ENCODE measurements at places on chromosomes 3 and 15. TPM values are rescaled to one million over a fixed set of nuclear protein-coding genes. Genes with fewer than 3 reads are reported as not detected.

Gene WDR5B
- 5.8 TPM for total RNA-seq

Gene EXD1
- not detected for total RNA-seq

Gene ATP8B4
- total RNA-seq: 6.8 TPM

Gene SPSB4
- not detected for total RNA-seq

Gene FEZF2
- total RNA-seq: not detected

Gene RPP14
- 15.4 TPM for total RNA-seq

Gene SCAANT1
- not detected for total RNA-seq

Gene NGLY1
- total RNA-seq: 57.5 TPM

Gene ALCAM
- total RNA-seq: 3.8 TPM

Gene PLD1
- 0.50 TPM for total RNA-seq

Gene DYNLT2B
- total RNA-seq: 23.0 TPM

DNA sequence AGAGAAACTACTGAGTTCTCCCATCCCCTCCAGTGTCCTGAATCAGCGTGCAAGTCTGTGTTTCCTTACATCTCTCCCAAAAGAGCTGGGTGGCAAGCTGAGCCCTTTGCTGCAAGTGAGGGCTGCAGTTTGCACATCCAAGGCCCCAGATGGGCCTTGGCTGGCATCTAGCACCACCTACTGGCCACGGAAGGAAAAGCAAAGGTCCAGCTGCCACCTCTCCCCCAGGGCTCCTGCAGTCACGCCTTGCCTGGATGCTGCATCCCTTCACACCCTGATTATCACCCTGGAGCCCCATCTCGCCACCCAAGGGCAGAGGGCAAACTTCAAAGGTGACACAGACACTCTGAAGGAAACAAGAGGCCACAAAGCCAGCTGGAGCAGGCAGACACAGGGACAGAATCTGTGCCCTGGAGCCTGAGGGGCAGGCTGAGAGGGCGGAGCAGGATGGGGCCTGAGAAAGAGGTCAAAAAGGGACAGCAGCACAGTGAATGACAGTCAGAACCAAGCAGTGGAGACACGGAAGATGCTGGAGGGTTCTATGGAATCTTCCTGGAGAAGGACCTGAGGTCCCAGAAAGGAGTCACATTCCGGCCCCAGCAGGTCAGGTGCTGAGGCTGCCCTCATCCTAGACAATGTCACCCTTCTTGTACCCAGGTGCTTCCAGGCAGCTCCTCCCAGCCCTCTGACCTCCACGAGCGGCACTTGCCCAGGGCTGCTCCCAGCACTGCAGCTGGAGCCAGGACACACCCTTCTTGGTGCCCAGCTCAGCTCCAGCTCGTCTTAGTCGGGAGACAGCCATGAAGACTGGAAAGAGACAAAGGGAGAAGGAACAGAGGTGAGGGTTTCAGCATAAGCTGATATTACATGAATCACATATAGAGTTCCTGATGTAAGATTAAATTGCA is 18.3 kb upstream of the NTRK3 start:
- DNase-seq: peak; percentile 64

DNA sequence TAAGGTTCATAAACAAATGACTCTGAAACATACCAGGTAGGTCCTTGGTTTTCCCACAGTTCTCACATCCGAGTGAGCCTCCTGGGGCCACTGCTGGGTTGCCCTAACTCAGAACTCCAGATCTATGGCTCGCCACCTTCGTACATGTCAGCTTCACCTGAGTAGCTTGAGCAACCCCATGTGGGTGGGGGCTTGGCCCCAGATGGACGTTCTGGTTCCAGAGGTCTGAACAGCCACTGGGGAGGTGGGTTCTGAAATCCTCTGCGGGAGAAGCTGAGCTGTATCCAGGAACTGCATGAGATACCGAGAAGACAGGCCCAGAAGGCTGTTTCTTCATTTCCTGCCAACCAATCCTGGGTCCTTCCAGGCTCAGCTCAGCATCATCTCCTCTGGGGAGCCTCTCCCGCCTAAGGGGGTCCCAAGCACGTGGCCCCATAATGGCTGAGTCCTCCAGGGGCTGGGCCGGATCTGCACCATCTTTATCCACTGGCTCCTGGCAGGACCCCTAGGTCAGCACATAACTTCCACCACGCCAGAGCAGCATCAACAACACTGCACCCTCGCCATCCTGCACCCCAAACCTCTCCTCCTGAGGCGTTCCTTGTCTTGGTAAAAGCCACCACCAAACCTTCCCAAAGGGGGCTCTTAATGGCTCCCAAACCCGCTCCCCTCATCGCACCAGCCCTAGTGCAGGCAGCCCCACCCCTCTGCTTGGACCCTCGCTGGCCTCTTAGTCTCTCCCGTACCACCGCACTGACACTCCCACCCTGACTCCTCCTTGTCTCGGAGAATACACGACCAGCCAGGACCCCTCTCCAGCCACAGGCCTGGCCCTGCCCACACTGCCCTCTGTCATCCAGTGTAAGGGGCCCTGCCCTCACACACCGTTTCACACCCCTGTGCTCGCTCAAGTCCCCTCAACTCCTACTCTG is 39.8 kb downstream of the PCSK6 start:
- DNase-seq: no peak

DNA sequence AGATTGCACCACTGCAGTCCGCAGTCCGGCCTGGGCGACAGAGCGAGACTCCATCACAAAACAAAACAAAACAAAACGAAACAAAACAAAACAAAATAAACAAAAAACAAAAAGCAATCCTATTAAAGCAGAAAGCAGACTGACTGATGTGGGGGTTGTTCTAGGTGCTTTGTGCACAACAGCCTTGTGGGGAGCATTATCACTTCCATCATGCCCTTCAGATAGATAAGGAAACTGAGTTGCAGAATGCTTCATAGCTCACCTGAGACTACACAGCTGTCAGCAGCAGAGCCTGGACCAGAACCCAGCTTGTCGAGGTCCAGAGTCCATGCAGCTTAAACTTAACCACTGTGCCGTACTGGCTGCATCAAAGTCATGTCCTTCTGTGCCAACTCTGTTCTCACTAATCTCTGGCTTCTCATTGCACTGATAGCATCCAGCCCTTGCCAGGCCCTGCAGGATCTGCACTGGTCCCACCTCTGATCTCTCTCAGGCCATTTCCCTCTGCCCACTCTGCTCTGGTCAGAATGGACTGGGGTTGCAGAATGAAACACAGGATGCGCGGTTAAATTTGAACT is 47.6 kb upstream of the MRPS22 start:
- DNase-seq: no peak

GRCh38 chr3:33659856-33660434 is 58.1 kb downstream of the CLASP2 start:
- DNase-seq: no peak

DNA sequence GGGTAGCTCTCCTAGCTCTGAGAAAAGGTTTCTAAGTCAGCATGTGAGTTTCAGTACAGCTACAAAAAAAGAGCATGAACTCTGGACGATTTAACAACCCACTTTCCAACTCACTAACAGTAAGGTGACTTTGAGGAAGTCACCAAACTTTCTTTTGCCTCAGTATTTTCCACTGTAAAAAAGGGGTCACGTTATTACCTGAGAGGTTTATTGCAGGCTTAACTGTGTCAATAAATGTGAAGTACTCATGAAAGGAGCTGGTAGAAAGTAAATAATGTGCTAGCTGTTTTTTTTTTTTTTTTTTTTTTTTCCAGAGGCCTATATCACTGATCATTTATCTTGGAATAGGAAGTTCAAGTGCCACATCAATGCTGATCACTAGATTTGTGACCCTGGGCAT is 89.3 kb downstream of the PLSCR2 start:
- DNase-seq: no peak

- no peak for DNase-seq
Measured at GRCh38 chr3:141333836-141334626, 34.3 kb upstream of the ZBTB38 start.

DNA sequence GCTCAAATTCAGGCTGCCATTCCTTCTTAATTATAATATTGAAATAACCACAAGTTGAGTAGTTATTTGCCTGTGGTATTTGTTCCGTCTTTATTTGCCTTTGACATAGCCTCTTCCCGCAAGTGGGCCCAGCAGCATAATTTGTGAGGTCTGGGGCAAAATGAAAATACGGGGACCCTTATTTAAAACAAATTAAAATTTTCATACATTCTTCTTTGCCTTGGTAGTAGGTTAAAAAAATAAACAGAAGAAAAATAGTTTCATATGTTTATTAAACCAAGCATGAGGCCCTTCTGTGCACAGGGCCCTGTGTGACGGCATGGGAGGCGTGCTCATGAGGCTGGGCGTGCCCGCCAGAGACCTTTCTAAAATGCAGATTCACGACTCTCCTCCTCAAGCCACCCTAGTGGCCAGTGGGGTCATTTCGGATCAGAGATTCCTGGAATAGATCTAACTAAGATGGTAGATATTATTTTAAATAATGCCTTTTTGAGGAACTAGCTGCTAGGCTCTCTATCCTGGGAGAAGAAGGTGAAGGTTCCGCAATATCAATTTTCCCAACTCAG is 35.4 kb downstream of the MASP1 start:
- DNase-seq: no peak

DNA sequence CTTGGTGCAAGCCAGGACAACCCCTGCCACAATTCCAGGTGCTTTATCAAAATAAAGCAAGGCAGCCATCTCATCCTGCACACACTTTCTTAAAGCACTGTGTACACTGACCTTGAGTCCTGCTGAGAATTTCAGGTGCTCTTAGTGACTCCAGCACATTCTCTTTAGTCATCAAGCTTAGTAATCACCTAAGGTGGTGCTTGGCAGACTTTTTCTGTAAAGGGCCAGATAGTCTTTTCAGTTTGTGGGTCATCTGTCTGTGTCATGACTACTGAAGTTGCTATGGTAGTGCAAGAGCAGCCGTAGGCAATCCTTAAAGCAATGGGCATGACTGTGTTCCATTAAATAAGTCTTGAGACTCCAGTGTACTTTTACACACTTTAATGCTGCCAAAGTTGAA is 36.4 kb downstream of the RIOX2 start:
- no peak for DNase-seq

GRCh38 chr15:71054286-71054952 is 60.9 kb upstream of the THSD4 start:
- DNase-seq: no peak

DNA sequence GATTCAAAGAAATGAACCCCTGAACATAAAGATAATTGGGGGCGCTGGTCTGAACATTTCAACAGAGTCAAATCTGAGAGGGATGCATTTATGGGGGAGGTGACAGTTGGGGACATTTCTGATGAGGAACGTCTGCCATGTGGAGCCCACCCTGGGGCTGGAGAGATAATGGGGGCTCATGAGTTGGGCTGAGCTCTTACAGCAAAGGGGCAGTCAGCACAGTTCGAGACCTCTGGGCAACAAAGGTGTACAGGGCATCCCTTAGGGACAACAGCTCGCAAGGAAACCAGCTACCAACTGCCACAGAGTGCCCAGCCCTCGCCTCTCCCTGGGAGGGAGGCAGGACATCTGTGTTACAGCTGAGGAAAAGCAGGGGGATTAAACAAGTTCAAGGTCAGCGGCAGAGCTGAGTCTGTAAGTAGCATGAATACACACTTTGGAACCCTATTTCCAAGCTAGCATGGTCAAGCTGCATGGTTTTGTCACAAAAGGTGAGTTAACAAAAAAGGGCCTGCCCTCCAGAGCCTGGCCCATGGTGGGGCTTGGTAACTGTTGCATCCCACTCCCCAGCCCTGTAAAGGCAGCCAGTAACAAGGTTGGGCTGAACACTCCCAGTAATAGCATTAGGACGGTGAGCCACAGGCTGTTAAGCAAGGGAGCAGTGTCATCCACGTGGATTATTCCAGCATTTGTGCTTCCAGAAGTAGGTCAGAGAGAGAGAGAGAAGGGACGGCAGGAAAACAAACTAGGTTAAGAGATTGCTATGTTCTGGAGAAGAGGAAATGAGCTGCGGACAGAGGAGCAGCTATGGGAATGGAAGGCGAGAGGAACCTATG is 4.3 kb downstream of the GNB5 start:
- no peak for DNase-seq

- DNase-seq: no peak
Measured at GRCh38 chr3:37852097-37852496, 9.6 kb upstream of the CTDSPL start.

DNA sequence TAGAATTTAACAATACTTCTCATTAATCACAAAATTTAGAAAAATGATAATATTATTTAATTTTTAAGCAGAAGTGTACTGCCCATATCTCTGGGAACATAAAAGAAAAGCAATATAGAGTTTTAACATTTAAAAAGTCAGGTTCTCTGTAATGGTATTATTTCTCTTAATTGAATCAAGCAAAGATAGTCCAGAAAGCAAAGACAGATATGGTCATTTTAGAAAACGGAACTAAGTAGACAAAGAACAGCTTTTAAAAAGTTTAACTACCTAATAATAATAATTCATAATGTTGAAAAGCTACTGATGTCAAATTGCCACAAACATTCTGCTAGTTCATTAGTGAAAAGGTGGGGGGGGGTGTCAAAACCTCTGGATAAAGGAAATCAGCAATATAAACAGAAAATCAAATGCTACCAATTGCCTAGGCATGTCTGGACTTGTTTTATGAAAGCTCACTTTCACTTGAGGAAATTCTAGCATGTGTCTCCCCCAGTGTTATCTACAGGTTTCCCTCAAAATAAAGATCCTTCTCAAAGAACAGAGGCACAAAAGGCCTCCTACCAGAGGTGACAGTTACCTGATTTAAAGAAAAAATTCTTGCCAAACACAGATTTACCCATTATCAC is 1.7 kb downstream of the ZMAT3 start:
- no peak for DNase-seq

GRCh38 chr3:94303897-94304296 is 241.0 kb downstream of the NSUN3 start:
- DNase-seq: no peak

GRCh38 chr3:138916824-138917223 is 30.1 kb downstream of the FOXL2 start:
- no peak for DNase-seq

DNA sequence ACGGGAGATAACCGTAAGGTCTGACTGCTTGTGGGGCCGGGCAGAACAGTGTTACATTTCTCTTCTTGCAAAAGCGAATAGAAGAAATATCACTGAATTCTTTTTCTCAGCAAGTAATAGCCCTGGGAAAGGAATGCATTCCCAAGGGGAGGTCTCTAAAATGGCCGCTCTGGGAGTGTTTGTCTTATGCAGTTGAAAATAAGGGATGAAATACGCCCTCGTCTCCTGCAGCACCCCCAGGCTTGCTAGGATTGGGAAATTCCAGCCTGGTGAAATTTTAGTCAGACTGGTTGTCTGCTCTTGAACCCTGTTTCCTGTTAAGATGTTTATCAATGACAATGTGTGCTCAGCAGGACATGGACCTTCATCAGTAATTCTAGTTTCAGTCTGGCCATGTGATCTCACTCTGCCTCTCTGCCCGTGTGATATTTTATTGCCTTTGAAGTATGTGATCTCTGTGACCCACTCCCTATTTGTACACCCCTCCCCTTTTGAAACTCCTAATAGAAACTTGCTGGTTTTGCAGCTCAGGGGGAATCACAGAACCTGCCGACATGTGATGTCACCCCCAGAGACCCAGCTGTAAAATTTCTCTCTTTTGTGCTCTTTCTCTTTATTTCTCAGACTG is 715.6 kb downstream of the ROBO1 start:
- no peak for DNase-seq
